ENCODE measurements at places on chromosomes 13 and 19.

GRCh38 chr19:44757735-44758505 lies 9.4 kb downstream of the BCL3 start:
- no peak for DNase-seq

DNA sequence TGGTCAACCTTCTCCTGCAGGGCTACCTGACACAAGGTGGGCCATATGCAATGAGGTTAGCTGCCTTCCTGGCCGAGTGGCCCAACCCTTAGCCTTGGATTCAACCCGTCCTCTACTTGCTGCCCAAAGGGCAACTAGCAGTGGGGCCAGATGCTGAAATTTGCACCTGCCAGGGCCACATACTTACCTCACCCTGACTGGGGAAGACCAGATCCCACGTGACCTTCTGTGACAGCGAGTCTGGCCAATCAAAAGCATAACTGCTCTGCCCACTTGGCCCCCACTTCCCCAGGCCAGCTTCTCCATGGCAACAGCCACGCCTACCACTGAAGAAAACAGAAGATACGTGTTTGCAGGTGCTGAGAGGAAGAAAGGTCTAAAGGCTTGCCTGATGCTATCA lies 10.9 kb downstream of the PEG3 start:
- DNase-seq, result no peak

DNA sequence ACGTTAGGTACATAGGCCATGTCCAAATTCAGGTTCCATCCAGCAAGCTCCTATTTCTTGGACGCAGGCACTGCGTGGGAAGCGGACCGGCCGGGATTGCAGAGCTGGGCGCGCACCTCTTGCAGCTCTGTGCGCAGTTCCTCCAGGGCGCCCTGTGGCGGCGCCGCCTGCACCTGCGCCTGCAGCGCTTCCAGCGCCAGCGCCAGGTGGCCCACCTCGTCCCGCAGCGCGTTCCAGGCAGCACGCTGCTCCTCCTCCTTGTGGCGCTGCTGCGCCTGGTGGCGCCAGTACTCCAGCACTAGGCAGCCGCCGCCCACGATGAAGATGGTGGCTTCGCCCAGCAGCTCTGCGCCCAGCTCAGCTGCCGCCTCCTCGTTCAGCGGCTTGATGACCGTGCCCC lies 31.1 kb downstream of the OPA3 start:
- no peak for DNase-seq

GRCh38 chr19:22607653-22608430 lies 26.3 kb upstream of the ZNF492 start:
- no peak for DNase-seq

DNA sequence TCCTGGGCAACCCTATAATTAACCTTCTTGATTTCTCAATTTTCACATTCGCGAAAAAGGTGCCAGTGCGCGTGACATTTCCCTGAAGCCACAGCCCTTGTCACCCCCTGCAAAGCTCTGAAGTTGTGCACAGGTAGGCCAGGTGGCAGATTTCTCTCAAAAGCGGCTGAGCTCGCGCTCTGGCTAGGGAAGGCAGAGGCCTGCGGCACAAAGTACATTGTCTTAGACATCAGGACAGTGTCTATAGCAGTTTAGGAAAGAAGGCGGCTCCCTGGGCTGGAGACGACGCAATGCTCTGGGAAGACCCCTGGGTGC lies 42.9 kb upstream of the ZNF14 start:
- no peak for DNase-seq

- DNase-seq, result no peak
These were observed 153.7 kb downstream of the KLF5 start for GRCh38 chr13:73212482-73212881.

- DNase-seq, result no peak
These were observed 19.4 kb downstream of the CLDN10 start for GRCh38 chr13:95571941-95572340.

DNA sequence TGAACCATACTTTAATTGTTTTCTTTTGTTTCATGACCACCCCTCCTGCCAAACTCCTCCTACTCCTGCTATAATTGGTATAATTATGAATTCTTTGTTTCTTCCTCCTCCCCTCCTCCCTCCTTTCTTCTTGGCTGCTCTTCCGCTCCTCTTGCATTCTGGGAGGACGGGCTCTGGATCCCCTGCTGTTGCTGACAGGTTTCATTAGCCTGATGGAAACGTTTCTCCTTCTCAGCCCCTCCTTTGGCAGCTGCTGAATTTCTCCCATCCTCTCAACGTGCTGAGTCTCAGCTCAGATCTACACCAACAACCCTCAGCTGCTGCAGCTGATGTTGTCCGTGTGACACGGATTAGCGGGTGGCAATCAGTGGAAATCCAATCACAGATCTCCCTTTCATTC lies 97.1 kb upstream of the UBAC2 start:
- no peak for DNase-seq

DNA sequence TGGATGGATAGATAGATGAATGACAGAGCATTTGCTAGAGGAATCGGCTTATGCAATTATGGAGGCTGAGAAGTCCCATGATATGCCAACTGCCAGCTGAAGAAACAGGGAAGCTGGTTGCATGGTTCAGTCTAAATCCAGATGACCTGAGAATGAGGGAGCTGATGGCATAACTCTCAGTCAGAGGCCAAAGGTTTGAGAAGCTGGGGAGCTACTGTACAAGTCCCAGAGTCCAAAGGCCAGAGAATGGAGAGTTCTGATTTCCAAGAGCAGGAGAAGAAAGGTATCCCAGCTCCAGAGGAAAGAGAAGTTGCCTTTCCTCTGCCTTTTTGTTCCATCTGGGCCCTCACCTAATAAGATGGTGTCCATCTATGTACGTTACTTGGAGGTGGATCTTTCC lies 108.3 kb downstream of the CDK8 start:
- DNase-seq, result no peak

Data from activated CD4-positive, alpha-beta T cell treated with anti-CD3 and anti-CD28 coated beads, Interleukin-2, amount 10 ng/mL, durations not matched to agents 24 days and 14 days (primary cell).